ENCODE measurements at places on chromosomes 3 and 15. TPM values are rescaled to one million over a fixed set of nuclear protein-coding genes. Genes with fewer than 3 reads are reported as not detected.
A peak's percentile ranks its signal among the peaks of the same experiment; 100 is the strongest.

DNA sequence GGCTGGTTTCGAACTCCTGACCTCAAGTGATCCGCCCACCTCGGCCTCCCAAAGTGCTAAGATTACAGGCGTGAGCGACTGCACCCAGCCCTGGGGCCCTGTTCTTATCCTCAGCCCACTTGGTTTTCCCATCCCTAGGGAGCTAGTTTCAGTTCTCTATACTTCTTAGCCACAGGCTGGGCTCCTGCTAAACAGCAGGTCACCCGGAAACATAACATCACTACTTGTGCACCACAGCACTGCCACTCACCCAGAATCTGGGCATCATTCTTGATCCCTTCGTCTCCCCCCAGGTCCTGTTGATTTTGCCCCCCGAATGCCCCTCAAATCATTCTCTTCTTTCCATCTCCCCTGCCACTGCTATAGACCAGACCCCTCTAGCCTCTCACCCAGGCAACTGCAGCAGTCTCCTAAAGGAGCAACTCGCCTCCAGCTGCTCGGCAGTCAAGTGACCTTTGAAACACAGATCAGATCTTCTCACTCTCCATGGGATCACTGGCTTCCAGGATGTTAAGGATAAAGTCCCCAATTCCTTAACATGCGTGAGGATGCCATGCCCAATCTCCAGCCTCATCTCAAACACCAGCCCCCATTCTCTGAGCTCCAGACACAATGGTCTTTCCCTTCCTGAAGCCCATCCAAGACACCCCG is 5.6 kb upstream of the AP3S2 start:
- H3K27me3 ChIP-seq = no peaks in the 10 kb centered on the region
- H3K4me3 ChIP-seq = no peak overlapping the region
- H3K27ac ChIP-seq = no peak overlapping the region
- no peak for DNase-seq
- peaks cover 2% of the 10 kb centered on the region for H3K36me3 ChIP-seq

The LMAN1L gene
- total RNA-seq = 0.32 TPM

- peak; percentile 93 for DNase-seq
- peak overlapping the region; percentile 87 for H3K4me3 ChIP-seq
- peaks cover 17% of the 10 kb centered on the region for H3K4me1 ChIP-seq
- H3K27me3 ChIP-seq = no peaks in the 10 kb centered on the region
- peaks cover 3% of the 10 kb centered on the region for H3K36me3 ChIP-seq
- peak overlapping the region; percentile 99 for H3K27ac ChIP-seq
These were observed 1.6 kb downstream of the GABPB1 start for GRCh38 chr15:50353251-50353974.

The MEX3B gene
- total RNA-seq = 18.7 TPM

The CP gene
- total RNA-seq = 0.48 TPM
